Liver (tissue), 10 donors: ENCODE measurements at places on chromosomes 1 and 21. TPM values are rescaled to one million over a fixed set of nuclear protein-coding genes. Genes with fewer than 3 reads are reported as not detected.
A peak's percentile ranks its signal among the peaks of the same experiment; 100 is the strongest.

DNA sequence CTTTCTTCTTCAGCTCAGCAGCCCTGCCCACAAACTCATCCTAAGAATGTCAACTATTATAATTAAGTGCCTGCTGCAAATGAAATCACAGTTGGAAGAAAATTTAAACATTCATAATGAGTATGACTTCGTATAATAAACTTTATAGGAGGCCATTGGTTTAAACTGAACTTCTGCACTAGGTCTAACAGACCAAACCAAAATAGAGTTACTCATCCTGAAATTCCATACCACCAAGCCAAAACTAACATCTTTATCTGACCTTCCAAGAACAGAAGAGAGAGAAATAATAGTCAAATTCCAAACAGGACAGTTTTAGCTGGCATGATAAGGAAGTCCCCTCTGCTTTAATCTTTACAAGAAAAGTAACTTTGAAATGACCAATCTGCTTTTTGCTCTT is 472.4 kb upstream of the PRMT6 start:
- DNase-seq = no peak

- no peak for DNase-seq
Measured at GRCh38 chr21:46246345-46246744, 17.8 kb upstream of the LSS start.

DNA sequence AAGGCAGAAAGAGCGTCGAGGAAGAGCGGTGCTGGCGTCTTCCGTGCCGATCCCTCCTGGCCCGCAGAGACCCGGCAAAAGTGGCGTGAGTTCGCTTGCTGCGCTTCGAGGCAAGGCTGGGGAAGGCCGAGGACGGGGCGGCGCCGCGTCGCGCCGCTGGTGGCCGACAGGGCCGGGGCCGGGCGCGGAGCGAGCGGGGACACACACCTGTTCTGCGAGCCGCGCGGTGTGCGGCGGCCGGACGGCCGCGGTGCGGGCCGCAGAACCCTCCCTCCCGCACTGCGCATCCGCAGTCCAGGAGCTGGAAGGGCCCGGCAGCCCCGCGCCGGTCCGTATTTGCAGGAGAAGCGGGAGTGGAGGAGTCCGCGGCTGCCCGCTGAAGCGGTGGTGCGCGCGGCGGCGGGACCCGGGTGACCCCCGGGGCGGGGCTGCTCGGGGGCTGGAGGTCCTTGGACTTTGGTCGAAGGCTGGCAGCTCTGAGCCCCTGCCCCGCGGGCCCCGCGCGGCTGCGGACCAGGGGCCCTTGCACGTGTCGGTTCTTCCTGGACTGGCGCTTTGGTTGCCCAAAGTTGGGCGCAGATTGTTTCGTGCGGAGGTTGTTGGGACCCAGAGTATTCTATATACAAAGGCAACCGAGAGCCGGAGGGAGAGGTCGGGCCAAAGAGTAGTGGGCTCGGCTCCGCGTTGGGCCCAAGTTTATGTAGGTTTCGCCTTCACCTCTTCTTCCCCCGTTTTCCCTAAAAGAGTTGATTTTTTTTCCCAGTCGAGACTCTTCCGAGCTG is 2.6 kb downstream of the RNF220 start:
- peak; percentile 40 for DNase-seq

GRCh38 chr1:110630839-110631663 is 24.9 kb upstream of the KCNA2 start:
- DNase-seq = peak; percentile 76

GRCh38 chr1:246761396-246761795 is 37.2 kb downstream of the SCCPDH start:
- DNase-seq = no peak

DNA sequence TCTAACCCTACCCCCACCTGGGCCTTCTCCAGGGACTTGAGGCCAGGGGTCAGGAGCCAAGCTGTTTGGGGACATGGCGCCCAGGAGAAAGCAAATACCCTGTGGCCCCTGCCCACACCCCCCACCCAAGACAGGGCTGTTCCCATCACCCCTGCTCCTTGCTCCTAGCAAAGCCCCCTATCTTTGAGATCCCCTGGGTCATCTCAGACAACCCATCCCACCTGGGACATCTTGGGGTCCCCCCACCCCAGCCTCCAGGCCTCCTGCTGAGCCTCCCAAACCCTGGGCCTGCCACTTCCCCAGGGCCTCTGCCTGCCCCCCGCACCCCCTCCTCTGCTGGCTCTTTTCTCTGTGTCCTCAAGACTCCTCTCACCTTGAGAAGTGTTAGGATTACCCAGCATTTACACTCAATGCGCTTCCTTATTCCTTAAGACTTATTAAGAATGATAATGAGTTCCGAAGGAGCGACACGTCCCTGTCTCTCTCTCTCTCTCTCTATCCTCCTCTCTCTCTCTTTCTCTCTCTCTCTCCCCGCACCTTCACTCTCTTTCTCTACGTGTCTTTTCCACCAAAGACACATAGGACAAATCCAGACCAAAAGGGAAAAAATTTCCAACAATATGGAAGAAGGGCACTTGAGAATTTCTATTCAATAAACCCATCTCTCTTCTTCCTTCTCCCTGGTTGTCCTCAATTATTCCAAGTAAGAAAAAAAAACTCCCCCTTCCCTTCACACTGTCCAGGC is 7.2 kb downstream of the CASZ1 start:
- no peak for DNase-seq

GRCh38 chr1:201140235-201140940 is 13.4 kb upstream of the ASCL5 start:
- DNase-seq = no peak

GRCh38 chr1:12232221-12232620 is 2.4 kb downstream of the VPS13D start:
- no peak for DNase-seq

DNA sequence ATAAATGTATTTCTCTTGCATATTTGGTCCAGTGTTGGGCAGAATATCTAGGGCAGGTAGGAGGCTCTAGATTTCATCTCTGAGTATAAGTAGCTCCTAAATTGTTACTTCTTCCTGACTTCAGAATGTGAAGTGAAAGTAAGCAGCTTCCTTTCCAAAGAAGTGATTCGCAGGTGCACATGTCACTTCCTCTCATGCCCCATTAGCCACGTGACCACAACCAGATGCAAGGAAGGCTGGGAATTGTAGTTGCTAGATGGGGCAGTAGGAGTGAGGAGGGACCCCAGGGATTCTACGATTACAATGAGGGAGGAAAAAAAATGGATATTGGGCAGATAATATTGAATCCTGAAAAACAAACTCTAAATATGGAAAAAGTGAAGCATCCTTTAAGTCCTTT is 113.2 kb upstream of the CYYR1 start:
- DNase-seq = no peak

DNA sequence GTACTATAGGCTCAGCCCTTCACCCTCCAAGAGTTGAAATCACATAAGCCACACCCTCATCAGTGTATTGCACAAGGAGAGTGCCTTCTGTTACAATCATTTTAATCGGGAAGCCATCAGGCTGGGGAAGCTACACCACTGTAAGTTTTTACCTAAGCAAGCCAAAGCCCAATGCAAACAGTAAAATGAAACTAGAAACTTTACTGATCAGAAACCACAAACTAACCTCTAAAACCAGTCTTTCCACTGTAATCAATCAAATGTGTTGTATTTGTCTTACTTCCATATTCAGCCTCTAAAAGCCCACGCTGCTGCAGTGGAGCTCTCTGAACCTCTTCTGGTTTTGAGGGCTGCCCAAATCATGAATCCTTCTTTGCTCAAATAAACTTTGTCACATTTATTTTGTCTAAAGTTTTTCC is 26.2 kb downstream of the CAPN8 start:
- DNase-seq = no peak

GRCh38 chr1:26700711-26701110 is 4.9 kb downstream of the ARID1A start:
- DNase-seq = no peak

DNA sequence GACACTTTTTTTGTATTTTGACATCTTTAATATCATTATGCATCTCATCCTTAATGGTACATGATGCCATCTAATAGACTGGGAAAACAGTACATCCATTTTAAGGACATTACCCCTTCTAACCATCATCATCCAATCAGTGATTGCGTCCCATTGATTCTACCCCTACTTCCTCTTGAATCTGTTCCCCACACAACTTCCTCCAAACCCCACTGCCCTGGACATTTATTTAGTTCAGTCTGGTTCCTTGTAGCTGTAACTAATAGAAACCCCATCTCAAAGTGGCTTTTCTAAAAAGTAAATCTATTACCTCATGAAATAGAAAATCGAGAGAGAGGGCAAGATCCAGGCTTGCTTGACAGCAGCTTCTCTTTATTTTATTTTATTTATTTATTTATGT is 2.1 kb upstream of the ITLN1 start:
- DNase-seq = no peak

DNA sequence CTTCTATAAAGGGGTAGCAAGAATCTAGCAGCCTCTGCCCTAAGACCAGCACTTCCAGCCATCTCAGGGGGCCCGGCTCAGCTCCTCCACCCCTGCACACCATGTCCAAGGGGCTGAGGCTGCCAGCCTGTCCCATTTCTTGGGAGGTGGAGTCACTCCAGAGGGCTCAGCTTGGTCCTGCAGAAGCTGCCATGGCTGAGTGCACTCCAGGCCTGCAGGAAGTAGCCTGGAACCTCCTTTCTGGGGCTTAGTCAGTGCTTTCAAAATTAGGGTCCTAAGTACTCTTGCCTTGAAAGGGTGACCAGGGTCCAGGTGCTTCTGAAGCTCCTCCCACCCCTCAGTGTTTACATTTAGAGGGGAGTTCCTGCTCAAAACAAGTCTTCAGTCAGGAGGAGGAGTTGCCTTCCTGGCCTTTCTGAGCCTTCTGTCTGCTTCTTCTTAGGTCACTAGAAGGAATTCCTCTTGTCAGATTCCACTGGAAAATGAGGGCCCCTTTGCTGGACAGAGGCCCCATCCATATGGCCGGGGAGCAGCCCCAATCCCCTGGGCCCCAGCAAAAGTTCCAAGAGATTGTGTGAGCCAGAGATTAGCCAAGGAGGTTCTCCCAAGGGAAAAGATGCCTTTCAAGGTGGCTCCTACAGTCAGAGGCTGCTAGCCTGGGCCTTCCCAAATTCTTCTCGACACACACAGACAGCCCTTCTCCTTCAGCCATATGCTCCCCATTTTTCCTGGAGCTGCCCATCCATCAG is 128.1 kb upstream of the VAMP3 start:
- DNase-seq = no peak

DNA sequence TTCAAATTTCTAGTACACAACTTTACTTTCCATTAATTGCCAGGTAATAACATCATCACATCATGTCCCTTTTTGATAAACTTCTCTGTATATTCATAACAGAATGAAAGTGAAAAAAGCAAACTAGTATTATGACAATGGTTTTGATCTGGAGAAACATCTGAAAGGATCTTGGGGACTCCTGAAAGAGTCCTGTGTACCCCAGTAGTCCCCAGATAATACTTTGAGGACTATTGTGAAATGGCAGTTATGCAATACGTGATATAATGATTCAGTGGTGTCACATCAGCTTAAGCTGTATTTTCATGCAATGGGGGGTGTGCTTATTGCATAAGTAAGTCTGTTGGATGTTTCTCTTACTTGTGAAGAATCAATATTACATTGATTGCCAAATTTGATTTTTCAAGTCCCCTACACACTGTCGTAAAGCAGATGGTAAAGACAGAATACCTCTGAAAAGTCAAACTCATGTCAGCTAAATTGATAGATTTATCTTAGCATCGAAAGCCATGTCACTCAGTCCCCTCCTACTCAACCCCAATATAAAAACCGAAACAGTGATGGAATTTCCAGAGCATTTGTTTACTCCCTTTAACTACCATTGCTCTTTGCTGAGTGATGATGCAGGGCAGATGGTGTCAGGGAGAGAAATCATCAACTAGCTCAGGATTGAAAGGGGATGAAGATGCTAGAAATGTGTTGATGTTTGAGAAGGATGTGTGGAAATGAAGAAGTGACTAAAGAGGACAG is 146.7 kb upstream of the C1orf105 start:
- no peak for DNase-seq

- no peak for DNase-seq
Measured at GRCh38 chr1:210646258-210646616, 317.5 kb downstream of the HHAT start.

GRCh38 chr1:173050865-173051264 is at the start of gene TNFSF18:
TNFSF18 (minus strand) TSS chr1:173050941; CDS start chr1:173050896, 45 bp downstream.
- DNase-seq = no peak

DNA sequence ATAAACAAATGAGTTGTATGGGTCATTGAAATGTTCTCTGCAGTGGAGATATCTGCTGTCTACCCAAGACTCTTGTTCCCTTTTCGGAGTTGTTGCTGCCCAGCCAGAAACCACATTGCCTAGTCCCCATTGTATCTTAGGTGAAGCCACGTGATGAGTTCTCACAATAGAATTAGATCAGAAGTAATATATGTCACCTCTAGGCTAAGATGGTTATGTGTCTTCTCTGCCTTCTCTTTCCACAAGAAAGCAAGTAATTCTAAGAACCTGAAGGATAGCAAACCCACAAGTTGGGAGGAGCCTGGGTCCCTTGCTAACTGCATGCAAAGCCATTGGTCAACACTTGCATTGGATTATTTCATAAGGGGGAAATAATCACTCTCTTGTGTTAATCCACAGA is 76.6 kb downstream of the ADCY10 start:
- no peak for DNase-seq

GRCh38 chr21:29102791-29103257 is 27.6 kb upstream of the MAP3K7CL start:
- no peak for DNase-seq

DNA sequence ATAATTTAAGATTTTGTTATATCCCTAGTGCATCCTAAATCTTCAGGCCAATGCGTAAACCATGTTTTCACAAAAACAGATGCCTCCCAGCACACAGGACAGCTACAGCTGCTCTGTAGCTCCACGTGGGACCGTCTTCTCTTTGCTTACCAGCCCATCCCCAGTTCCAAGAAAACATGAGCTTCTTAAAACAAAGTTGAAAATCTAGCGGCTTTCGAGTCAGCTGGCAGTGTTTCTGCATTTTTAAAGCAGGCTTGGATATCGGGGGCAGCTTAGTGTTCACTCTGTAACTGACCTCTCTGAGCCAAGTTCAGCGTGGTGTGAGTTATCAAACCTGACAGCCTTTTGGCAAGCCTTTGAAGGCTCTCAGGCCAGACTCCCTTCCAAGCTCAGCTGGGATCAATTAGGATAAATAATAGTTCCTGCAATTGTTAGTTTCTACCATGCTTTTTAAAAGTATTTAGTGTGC is 881.5 kb downstream of the LTN1 start:
- no peak for DNase-seq

DNA sequence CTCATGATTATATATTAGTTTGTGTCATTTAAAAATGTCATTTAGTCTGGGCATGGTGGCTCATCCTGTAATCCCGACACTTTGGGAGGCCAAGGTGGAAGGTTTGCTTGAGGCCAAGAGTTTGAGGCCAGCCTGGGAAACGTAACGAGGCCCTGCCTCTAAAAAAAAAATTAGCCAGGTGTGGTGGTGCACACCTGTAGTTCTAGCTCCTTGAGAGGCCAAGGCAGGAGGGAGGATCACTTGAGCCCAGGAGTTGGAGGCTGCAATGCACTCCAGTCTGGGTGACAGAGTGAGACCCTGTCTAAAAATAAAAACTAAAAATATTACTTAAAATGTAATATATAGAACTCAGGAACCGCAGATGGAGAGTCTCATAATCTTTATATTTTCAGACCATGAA is 34.6 kb downstream of the RUNX3 start:
- no peak for DNase-seq

Gene LCE1C
- not detected for total RNA-seq

Gene DIP2A
- 21.7 TPM for total RNA-seq

Gene S100A2
- not detected for total RNA-seq

Gene AGO1
- 11.3 TPM for total RNA-seq

Gene ADCY10
- 0.89 TPM for total RNA-seq

Gene SELP
- 8.1 TPM for total RNA-seq

Gene KCNE2
- not detected for total RNA-seq

Gene NES
- 2.5 TPM for total RNA-seq

Gene CYP4A11
- 190 TPM for total RNA-seq
